Nephron progenitor cell (in vitro differentiated cells): ENCODE measurements at places on chromosomes 4 and X.

- DNase-seq: no peak
Measured at GRCh38 chr4:160523231-160523630, 1420.4 kb downstream of the RAPGEF2 start.

DNA sequence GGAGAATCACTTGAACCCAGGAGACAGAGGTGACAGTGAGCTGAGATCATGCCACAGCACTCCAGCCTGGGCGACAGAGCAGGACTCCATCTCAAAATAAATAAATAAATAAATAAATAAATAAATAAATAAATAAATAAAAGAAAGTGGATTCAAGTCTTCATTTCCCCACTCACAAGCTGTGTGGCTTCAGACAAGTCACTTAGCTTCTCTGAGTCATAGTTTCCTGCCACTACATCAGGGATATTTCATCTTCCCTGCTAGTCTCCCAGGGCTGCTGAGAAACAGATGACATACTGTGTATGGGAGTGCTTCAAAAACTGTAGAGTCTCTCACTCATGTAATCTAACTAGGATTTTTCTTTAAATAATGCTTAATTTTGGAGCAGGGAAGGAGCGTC is 37.2 kb downstream of the TBC1D9 start:
- DNase-seq: no peak

DNA sequence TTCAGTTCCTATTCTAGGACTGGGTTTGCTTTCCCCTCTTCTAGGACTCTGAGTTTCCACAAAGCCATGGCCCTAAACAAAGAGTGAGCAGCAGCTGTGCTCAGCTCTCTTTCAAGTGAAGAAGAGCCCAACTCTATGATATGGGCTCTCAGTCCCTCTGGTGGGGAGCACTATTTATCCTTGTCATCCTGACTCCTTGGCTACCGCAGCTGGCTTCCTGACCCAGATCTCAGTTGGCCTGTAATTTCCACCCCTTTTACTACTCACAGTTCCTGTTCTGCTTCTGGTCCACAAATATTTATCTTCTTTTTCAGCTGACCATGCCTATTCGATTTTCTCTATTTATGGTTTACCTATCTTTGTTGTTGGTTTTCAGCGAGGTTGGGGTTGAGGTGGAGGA is 33.8 kb downstream of the F8 start:
- no peak for DNase-seq

DNA sequence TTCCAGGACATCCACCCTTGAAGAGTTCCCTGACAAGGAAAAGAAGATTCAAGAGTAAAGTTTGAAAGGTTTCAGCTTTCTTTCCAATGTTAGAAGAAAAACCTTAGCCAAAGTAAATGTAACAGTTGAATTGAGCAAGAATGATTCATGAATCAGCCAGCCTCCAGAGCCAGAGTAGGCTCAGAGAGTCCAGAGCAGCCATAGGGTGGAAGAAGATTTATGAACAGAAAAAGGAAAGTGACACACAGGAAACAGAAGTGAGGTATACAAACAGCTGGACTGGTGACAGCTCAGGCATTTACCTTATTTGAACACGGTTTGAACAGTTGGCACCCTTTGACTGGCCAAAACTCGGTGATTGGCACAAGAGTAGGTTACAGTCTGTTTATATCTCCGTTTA is 63.2 kb downstream of the QDPR start:
- no peak for DNase-seq

DNA sequence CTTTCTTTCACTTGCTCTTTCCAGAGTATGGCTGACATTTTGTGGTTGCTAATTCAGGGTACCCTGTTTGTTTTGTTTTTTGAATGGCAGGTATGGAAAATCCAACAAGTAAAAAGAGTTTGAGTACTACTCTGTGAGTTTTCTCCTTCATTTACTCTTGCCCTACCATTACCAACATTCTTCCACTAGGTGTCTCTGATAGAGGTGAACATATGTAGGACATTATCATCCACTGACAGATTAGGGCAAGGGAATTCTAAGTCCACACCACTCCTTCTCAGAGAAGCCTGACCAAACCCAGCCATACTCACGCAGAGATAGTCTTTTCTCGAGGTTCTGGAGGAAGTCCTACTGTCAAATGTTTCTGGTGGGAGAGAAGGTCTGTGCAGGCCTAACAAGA is 36.7 kb upstream of the HDAC8 start:
- no peak for DNase-seq
